ENCODE measurements at places on chromosomes 7 and 10. TPM values are rescaled to one million over a fixed set of nuclear protein-coding genes. Genes with fewer than 3 reads are reported as not detected.

The ANKRD1 gene
- not detected for total RNA-seq

The HYAL4 gene
- total RNA-seq, result not detected

The PLXDC2 gene
- 35.5 TPM for total RNA-seq

The GARIN1A gene
- 12.1 TPM for total RNA-seq

The SPDYE2B gene
- not detected for total RNA-seq

The CALML5 gene
- not detected for total RNA-seq

The NYAP1 gene
- 52.1 TPM for total RNA-seq

The NODAL gene
- total RNA-seq, result 0.43 TPM

The OR6B1 gene
- total RNA-seq, result not detected

The AGAP9 gene
- 14.8 TPM for total RNA-seq

The MOGAT3 gene
- not detected for total RNA-seq
